ENCODE measurements at places on chromosomes 6 and 20. TPM values are rescaled to one million over a fixed set of nuclear protein-coding genes. Genes with fewer than 3 reads are reported as not detected.

Gene PRND
- not detected for total RNA-seq

Gene ERVFRD-1
- total RNA-seq: not detected

Gene RSPO3
- total RNA-seq: not detected

Gene MICB
- total RNA-seq: 3.1 TPM

Gene DEFB118
- total RNA-seq: not detected

Gene TSPYL1
- total RNA-seq: 79.3 TPM

Gene DEFB129
- total RNA-seq: not detected

Gene EMILIN3
- total RNA-seq: 4.9 TPM

Gene LY6G5C
- 4.9 TPM for total RNA-seq

Gene SRMS
- total RNA-seq: not detected

Gene BTNL2
- not detected for total RNA-seq

Gene SOBP
- 8.2 TPM for total RNA-seq

Gene EYS
- not detected for total RNA-seq

- no peak overlapping the region for H3K4me3 ChIP-seq
- no peaks in the 10 kb centered on the region for H3K4me1 ChIP-seq
- peak overlapping the region; percentile 44 for H3K27ac ChIP-seq
- DNase-seq: no peak
- no peaks in the 10 kb centered on the region for H3K27me3 ChIP-seq
Measured at GRCh38 chr6:16741112-16742016, 19.9 kb downstream of the ATXN1 start.

DNA sequence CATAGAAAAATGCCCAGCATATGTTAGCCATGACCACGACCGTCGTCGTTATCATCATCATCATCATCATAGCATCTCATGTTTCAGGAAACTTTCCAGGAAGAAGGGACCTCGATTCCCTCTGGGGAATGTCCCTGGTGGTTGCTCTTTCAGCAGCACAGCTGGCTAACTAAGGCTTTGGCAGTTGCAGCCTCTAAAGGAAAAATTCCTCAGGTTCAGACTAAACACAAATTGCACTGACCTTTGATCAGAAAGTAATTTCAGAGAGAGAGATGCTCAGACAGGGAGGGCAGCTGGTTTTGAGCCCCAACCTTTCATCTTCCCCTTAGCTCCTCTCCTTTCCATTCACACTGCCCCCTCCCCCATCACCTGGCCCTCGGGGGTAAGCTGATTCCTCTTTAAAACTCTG, 5.6 kb upstream of the CFB start:
- H3K4me1 ChIP-seq: peaks cover 7% of the 10 kb centered on the region
- no peaks in the 10 kb centered on the region for H3K27me3 ChIP-seq
- no peak overlapping the region for H3K27ac ChIP-seq
- no peak for DNase-seq

- H3K4me1 ChIP-seq: no peaks in the 10 kb centered on the region
- no peak for DNase-seq
- H3K4me3 ChIP-seq: no peak overlapping the region
- no peaks in the 10 kb centered on the region for H3K27me3 ChIP-seq
- no peak overlapping the region for H3K27ac ChIP-seq
Measured at GRCh38 chr6:52612336-52613054, 35.6 kb upstream of the TRAM2 start.

GRCh38 chr6:134520181-134521115, 202.5 kb upstream of the SGK1 start:
- H3K4me3 ChIP-seq: no peak overlapping the region
- H3K27me3 ChIP-seq: no peaks in the 10 kb centered on the region
- peaks cover 6% of the 10 kb centered on the region for H3K36me3 ChIP-seq
- H3K27ac ChIP-seq: no peak overlapping the region
- no peaks in the 10 kb centered on the region for H3K4me1 ChIP-seq
- DNase-seq: no peak

- no peak for DNase-seq
- no peak overlapping the region for H3K4me3 ChIP-seq
- H3K36me3 ChIP-seq: no peaks in the 10 kb centered on the region
- H3K4me1 ChIP-seq: no peaks in the 10 kb centered on the region
Measured at GRCh38 chr6:89605861-89606260, 32.7 kb downstream of the LYRM2 start.

- peak overlapping the region; percentile 18 for H3K27ac ChIP-seq
- DNase-seq: no peak
- no peaks in the 10 kb centered on the region for H3K4me1 ChIP-seq
- H3K4me3 ChIP-seq: no peak overlapping the region
- H3K27me3 ChIP-seq: no peaks in the 10 kb centered on the region
Measured at GRCh38 chr6:18400831-18401446, 13.8 kb downstream of the RNF144B start.

GRCh38 chr20:37308086-37309050, 18.9 kb downstream of the MANBAL start:
- H3K27me3 ChIP-seq: no peaks in the 10 kb centered on the region
- peaks cover 18% of the 10 kb centered on the region for H3K4me1 ChIP-seq
- H3K27ac ChIP-seq: no peak overlapping the region
- H3K4me3 ChIP-seq: no peak overlapping the region
- peaks cover 20% of the 10 kb centered on the region for H3K36me3 ChIP-seq

DNA sequence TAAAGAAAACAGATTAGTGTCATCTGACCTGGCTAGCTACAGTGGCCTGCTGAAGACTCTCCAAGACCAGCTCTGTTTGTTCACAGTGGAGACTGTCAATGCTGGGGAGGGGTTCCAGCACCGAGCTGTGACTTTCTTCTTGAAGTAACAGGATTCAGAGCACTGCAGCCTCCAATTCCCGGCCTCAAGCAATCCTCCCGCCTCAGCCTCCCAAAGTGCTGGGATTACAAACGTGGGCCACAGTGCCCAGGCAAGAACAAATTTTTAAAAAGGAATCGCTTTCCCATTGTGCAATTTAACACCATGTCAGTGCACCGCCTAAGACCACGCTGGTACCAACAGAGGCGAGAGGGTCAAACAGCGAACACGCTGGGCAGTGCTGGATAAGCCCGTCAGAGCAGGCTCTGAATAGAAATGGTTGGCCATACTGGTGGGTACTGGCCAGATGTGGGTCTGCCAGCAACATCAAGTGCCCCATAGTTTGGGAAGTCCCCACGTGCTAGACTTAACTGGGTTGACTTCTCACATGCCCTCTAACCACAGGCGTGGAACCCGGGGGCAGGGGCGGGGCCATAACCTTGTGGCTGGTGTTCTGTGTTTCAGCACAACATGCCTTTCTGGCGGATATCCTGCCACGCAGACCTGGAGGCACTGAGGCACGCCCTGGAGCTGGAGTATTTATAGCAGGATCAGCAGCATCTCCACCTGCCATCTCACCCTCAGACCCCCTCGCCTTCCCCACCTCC, 168.9 kb downstream of the ZMYND8 start:
- H3K4me3 ChIP-seq: no peak overlapping the region
- H3K4me1 ChIP-seq: no peaks in the 10 kb centered on the region
- H3K27me3 ChIP-seq: no peaks in the 10 kb centered on the region
- no peaks in the 10 kb centered on the region for H3K36me3 ChIP-seq
- no peak for DNase-seq
- no peak overlapping the region for H3K27ac ChIP-seq

- H3K36me3 ChIP-seq: peaks cover 75% of the 10 kb centered on the region
- DNase-seq: no peak
- H3K27ac ChIP-seq: peak overlapping the region; percentile 56
- H3K4me1 ChIP-seq: peaks cover 88% of the 10 kb centered on the region
Measured at GRCh38 chr6:36976007-36976264, 10.1 kb downstream of the MTCH1 start.

GRCh38 chr6:26257272-26257671, 107.7 kb upstream of the BTN3A2 start:
- H3K27me3 ChIP-seq: peaks cover 4% of the 10 kb centered on the region
- no peaks in the 10 kb centered on the region for H3K36me3 ChIP-seq
- no peak overlapping the region for H3K27ac ChIP-seq
- no peaks in the 10 kb centered on the region for H3K4me1 ChIP-seq
- no peak for DNase-seq
- no peak overlapping the region for H3K4me3 ChIP-seq

DNA sequence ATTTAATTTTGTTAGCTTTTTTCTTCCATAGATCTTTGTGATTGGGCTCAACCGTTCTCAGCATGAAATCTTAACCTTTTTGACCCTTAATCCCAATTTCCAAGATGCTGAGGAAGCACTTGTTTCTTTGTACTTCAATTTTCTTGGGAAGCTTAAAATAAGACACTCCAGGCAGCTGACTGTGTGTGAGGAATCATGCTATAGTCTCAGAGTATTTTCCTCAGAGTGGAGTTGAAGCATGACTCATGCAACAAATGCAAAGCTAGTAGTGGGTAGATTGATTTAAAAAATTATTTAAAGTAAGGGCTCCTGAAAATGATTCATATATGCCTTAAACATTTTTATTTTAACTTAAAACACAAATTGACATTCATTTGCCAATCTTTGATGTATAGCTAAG, 168.7 kb downstream of the BTBD3 start:
- H3K36me3 ChIP-seq: no peaks in the 10 kb centered on the region
- H3K27ac ChIP-seq: no peak overlapping the region
- no peaks in the 10 kb centered on the region for H3K27me3 ChIP-seq
- H3K4me1 ChIP-seq: no peaks in the 10 kb centered on the region

DNA sequence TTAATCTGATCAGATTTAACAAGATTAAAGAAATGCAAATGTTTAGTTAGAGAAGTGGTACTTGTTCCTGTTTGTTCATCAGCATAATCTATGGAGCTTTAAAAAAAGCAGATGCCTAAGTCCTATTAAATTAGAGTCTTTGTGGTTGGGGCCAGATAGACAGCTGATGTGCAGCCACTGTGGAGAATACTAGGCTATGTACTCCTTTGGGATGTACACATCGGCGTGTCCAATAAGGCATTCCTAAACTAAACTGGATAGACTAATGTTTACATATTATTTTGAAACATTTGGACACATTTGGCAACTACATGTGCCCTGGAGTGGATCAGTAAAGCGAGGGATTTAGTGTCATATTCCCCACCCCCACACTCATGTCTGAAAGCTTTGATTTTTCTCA, 459.5 kb downstream of the LMBRD1 start:
- H3K4me3 ChIP-seq: no peak overlapping the region
- DNase-seq: no peak
- no peak overlapping the region for H3K27ac ChIP-seq
- H3K36me3 ChIP-seq: no peaks in the 10 kb centered on the region
- no peaks in the 10 kb centered on the region for H3K4me1 ChIP-seq

GRCh38 chr6:86723729-86724128, 213.6 kb upstream of the HTR1E start:
- no peak for DNase-seq
- no peaks in the 10 kb centered on the region for H3K4me1 ChIP-seq
- H3K36me3 ChIP-seq: no peaks in the 10 kb centered on the region
- H3K27me3 ChIP-seq: no peaks in the 10 kb centered on the region

GRCh38 chr20:40607927-40608326, 81.1 kb downstream of the MAFB start:
- no peaks in the 10 kb centered on the region for H3K4me1 ChIP-seq
- no peak for DNase-seq
- no peaks in the 10 kb centered on the region for H3K27me3 ChIP-seq
- H3K4me3 ChIP-seq: no peak overlapping the region

GRCh38 chr20:63402860-63403220, 41.7 kb upstream of the CHRNA4 start:
- no peak overlapping the region for H3K27ac ChIP-seq
- no peak overlapping the region for H3K4me3 ChIP-seq

- H3K27me3 ChIP-seq: no peaks in the 10 kb centered on the region
- H3K4me3 ChIP-seq: no peak overlapping the region
- no peaks in the 10 kb centered on the region for H3K4me1 ChIP-seq
- H3K36me3 ChIP-seq: no peaks in the 10 kb centered on the region
- DNase-seq: no peak
Measured at GRCh38 chr6:1039746-1040145, 272.2 kb upstream of the FOXQ1 start.

DNA sequence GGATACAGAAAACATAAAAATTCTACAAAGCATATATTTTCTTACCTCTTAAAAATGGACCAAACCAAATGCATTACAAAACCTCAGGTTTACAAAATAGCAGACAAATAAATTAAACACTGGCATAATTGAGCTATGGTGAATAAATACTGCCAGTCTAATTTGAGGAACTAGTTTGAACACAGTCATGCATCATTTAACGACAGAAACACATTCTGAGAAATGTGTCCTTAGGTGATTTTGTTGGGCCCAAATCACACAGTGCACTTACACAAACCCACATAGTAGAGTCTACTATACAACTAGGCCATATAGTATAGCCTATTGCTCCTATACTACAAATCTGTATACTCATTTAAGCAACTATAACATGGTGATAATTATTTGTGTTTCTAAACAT, 215.6 kb downstream of the FOXC1 start:
- H3K36me3 ChIP-seq: no peaks in the 10 kb centered on the region
- no peaks in the 10 kb centered on the region for H3K4me1 ChIP-seq
- no peak for DNase-seq
- no peaks in the 10 kb centered on the region for H3K27me3 ChIP-seq
- H3K4me3 ChIP-seq: no peak overlapping the region

GRCh38 chr6:13112921-13113320, 215.4 kb downstream of the TBC1D7 start:
- H3K27ac ChIP-seq: no peak overlapping the region
- no peak for DNase-seq
- peaks cover 8% of the 10 kb centered on the region for H3K4me1 ChIP-seq
- H3K4me3 ChIP-seq: no peak overlapping the region

DNA sequence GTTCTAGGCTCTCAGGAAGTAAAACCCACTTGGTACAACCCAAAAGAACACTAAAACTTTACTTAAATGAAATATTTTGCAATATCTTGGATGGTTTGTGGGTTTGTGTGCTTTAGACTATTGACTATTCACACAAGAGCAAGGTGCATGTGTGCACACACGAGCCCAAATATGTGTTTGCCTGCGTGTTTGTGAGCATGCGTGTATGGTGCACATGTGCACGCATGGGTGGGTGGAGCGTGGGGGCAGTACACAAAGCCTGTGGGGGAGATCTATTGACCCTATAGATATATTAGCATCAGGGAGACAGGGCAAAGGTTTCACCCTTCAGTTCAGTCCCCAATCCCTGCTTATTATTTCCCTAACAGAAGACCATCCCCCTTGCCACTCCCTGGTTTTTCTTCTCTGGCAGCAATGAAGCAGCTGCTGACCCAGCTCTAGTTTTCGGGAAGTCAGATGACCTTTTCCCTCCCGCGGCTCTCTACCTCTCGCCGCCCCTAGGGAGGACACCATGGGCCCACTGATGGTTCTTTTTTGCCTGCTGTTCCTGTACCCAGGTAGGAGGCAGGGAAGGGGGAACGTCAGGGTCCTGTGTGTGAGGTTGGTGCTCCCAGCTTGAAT, at the start of gene C2:
Gene C2 (plus strand): TSS at position 476 of the 621 bp plus-strand sequence. CDS start 36 bp downstream, at position 512.
- H3K27ac ChIP-seq: no peak within 1 kb of the TSS
- no peaks in the 10 kb centered on the region for H3K36me3 ChIP-seq
- no peaks in the 10 kb centered on the region for H3K4me1 ChIP-seq
- H3K27me3 ChIP-seq: no peaks in the 10 kb centered on the region

GRCh38 chr20:50460608-50461267, 49.4 kb upstream of the PTPN1 start:
- no peaks in the 10 kb centered on the region for H3K27me3 ChIP-seq
- no peaks in the 10 kb centered on the region for H3K36me3 ChIP-seq
- DNase-seq: peak; percentile 97
- H3K27ac ChIP-seq: peak overlapping the region; percentile 80
- H3K4me3 ChIP-seq: no peak overlapping the region
- no peaks in the 10 kb centered on the region for H3K4me1 ChIP-seq

GRCh38 chr20:25023356-25023755, 30.8 kb upstream of the APMAP start:
- H3K27me3 ChIP-seq: no peaks in the 10 kb centered on the region
- DNase-seq: no peak
- no peak overlapping the region for H3K4me3 ChIP-seq
- H3K36me3 ChIP-seq: peaks cover 18% of the 10 kb centered on the region
